ENCODE measurements at places on chromosomes 7 and 10.
A peak's percentile ranks its signal among the peaks of the same experiment; 100 is the strongest.

DNA sequence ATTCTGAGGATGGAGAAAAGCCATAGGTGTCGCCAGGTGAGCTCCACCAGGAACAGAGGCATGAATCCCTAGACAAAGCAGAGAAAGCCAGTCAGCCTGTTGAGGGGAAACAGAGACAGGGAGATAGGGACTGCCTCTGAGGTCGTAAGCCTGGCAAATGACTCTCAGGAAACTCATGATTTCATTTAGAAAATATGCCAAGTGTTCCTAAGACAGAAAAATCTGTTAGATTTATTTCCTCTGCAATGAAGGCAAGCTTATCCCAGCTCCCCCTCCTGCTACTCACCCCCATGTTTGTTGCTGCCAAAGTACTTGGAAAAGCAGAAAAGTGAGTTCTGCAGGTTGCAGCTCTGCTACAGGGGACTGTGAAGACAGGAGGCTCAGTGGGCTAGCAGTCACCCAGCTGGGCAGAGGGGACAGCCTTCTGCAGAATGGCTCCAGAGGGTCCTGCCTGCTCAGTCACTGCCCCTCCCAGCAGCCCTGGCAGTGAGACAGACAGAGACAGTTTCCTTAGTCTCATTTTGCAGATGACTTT, 184.3 kb downstream of the ADRA2A start:
- DNase-seq: no peak
- no peaks in the 10 kb centered on the region for H3K27me3 ChIP-seq
- H3K27ac ChIP-seq: no peak overlapping the region
- no peaks in the 10 kb centered on the region for H3K36me3 ChIP-seq
- H3K4me3 ChIP-seq: no peak overlapping the region

DNA sequence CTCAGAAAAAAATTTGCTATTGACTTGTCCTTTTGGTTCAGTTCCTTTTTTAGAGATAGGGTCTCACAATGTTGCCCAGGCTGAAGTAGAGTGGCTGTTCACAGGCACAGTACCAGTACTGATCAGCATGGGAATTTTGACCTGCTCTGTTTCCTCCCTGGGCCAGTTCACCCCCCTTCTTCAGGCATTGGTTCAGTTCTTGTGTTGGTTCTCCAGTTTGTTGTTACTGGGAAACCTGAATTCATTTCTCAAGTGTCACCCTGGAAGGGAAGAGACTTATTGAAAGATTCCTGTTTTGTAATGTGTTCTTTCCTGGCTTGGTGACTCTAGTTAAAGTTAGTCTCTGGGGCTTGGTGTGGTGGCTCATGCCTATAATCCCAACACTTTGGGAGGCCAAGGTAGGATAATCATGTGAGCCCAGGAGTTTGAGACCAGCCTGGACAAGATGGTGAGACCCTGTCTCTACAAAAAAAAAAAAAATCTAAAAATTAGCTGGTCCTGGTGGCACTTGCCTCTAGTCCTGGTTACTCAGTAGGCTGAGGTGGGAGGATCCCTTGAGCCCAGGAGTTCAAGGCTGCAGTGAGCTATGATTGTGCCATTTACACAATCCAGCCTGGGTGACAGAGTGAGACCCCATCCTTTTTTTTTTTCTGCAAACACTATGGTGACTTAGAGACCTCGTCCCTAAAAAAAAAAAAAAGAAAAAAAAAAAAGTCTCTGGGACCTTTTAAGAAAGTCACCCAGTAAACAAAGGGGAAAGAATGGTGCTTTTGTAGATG, 52.7 kb downstream of the CNNM2 start:
- H3K27ac ChIP-seq: no peak overlapping the region
- no peak for DNase-seq
- H3K36me3 ChIP-seq: no peaks in the 10 kb centered on the region
- H3K4me1 ChIP-seq: no peaks in the 10 kb centered on the region
- H3K27me3 ChIP-seq: no peaks in the 10 kb centered on the region

- H3K27ac ChIP-seq: no peak overlapping the region
- no peak overlapping the region for H3K4me3 ChIP-seq
- DNase-seq: no peak
- H3K27me3 ChIP-seq: no peaks in the 10 kb centered on the region
These were observed 2.2 kb downstream of the ZNF365 start for GRCh38 chr10:62376071-62377025.

DNA sequence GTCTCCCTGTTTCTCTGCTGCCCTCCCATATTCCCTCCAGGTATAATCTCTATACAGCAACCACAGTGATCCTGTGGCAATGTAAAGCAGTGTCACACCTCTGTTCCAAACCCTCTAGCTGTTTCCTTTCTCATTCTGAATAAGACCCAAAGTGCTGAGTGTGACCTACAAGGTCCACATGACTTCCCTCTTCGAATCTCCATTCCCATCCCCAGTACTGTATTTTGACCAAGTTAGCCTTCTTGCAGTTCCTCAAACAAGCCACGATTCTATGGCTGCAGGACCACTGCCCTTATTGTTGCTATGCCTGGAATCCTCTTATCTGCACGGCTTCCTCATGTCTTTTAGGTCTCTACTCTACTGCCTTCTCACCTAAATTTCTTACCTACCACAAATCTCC, 291.9 kb downstream of the DOCK4 start:
- no peaks in the 10 kb centered on the region for H3K36me3 ChIP-seq
- no peak overlapping the region for H3K4me3 ChIP-seq
- H3K27me3 ChIP-seq: no peaks in the 10 kb centered on the region
- no peak for DNase-seq
- H3K4me1 ChIP-seq: peaks cover 3% of the 10 kb centered on the region
- H3K27ac ChIP-seq: no peak overlapping the region

DNA sequence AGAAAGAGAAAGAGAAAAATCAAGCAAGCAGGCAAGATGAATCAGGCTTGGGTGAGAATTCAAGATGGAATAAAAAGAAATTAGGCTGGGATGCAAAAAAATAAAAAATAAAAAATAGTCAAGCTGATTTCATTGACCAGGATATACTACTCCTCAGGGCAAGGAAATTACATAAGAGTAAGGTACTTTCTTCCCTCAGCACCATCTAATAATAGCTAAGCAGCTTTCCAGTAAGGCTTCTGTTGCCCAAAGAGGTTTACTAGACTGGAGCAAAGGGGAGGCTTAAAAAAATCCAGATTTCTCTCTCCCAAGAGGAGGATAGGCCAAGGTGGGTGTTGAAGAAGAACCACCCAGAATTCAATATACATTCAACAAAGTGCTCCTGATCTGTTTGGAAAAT, 93.6 kb downstream of the NEURL1 start:
- no peak for DNase-seq
- H3K4me3 ChIP-seq: no peak overlapping the region
- no peaks in the 10 kb centered on the region for H3K36me3 ChIP-seq
- no peaks in the 10 kb centered on the region for H3K27me3 ChIP-seq
- H3K4me1 ChIP-seq: peaks cover 6% of the 10 kb centered on the region
- H3K27ac ChIP-seq: no peak overlapping the region

- H3K36me3 ChIP-seq: no peaks in the 10 kb centered on the region
- H3K4me1 ChIP-seq: peaks cover 13% of the 10 kb centered on the region
- H3K4me3 ChIP-seq: no peak overlapping the region
These were observed 41.5 kb downstream of the MINPP1 start for GRCh38 chr10:87546210-87546609.

DNA sequence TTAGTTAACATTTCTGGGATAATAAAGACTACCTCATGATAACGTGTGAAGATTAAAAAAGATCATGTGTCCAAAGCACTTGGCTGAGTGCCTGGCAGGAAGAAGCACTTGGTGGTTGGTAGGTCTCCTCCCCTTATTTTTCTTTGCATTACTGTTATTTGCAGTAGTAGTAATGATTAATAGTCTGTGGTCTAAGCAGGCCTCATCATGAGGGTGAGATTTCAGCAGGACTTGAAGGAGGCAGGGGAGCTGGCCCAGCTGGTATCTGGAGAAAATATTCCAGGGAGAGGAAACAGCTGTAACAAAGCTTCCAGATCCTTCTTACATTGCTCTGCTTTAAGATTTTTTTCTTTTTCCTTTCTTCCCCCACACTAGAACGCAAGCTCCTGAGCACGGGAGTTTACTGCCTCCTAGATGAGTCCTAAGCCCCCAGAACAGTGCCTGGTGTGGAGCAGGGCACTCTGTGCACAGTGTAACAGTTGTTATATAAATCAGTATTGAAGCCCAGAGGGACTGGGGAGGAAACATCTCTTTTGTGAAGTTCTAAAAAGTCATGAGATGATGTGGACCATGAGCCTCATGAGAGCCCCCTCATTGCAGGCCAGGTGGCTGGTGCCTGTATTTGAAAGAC, 31.1 kb upstream of the RHEB start:
- peak; percentile 52 for DNase-seq
- H3K36me3 ChIP-seq: no peaks in the 10 kb centered on the region
- no peaks in the 10 kb centered on the region for H3K27me3 ChIP-seq
- H3K27ac ChIP-seq: no peak overlapping the region
- peaks cover 3% of the 10 kb centered on the region for H3K4me1 ChIP-seq

GRCh38 chr7:25180946-25181345, 47.3 kb downstream of the NPVF start:
- no peak overlapping the region for H3K27ac ChIP-seq
- no peaks in the 10 kb centered on the region for H3K36me3 ChIP-seq
- no peak for DNase-seq
- peaks cover 4% of the 10 kb centered on the region for H3K4me1 ChIP-seq
- peak overlapping the region; percentile 74 for H3K4me3 ChIP-seq
- H3K27me3 ChIP-seq: no peaks in the 10 kb centered on the region

DNA sequence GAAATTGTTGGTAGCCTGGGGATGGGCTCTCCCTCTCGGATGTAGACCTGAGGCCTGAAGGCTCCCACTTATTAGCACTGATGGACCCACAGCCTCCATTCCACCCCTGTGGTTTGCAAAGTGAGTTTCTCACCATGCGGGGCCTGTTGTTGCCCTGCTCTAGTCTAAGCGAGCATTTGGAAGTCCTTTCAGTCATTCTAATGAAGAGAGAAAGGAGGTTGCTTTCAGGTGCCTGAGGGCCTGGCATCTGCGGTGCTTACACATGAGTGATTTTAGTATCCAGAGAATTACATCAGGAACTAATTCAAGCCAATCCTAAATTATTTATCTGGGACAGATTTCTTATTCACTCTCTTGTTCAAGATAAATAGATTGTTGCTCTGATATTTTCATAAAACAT, 61.6 kb downstream of the NAMPT start:
- H3K4me3 ChIP-seq: no peak overlapping the region
- no peak overlapping the region for H3K27ac ChIP-seq
- peaks cover 5% of the 10 kb centered on the region for H3K4me1 ChIP-seq
- H3K27me3 ChIP-seq: no peaks in the 10 kb centered on the region
- no peaks in the 10 kb centered on the region for H3K36me3 ChIP-seq

GRCh38 chr7:39356172-39356925, 209.9 kb upstream of the YAE1 start:
- no peak for DNase-seq
- peaks cover 3% of the 10 kb centered on the region for H3K4me1 ChIP-seq
- H3K27me3 ChIP-seq: no peaks in the 10 kb centered on the region
- no peak overlapping the region for H3K4me3 ChIP-seq
- no peak overlapping the region for H3K27ac ChIP-seq
- H3K36me3 ChIP-seq: no peaks in the 10 kb centered on the region

DNA sequence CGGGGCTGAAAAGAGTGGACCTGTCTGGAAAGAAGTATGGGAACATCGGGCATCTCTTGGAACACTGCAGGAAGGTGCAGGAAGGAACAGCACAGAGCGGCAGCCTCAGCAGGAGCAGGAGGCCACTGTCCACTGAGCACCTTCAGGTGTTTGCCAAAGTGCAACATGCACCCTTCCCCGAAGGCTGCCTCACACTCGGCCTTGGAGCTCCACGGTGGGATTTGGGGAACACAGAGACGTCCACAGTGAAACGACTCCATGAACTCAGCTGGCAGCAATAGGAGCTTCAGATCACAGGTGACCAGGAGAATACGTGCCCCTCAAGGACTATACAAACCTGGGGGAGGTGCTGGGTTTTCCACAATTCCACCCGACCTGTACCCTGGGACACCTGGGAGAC, 140.3 kb upstream of the RET start:
- no peak for DNase-seq
- no peaks in the 10 kb centered on the region for H3K36me3 ChIP-seq
- H3K4me3 ChIP-seq: no peak overlapping the region
- H3K27me3 ChIP-seq: peaks cover 19% of the 10 kb centered on the region
- no peak overlapping the region for H3K27ac ChIP-seq

GRCh38 chr7:19728716-19729115, 19.9 kb upstream of the POLR1F start:
- H3K27ac ChIP-seq: no peak overlapping the region
- DNase-seq: no peak
- H3K4me1 ChIP-seq: no peaks in the 10 kb centered on the region

DNA sequence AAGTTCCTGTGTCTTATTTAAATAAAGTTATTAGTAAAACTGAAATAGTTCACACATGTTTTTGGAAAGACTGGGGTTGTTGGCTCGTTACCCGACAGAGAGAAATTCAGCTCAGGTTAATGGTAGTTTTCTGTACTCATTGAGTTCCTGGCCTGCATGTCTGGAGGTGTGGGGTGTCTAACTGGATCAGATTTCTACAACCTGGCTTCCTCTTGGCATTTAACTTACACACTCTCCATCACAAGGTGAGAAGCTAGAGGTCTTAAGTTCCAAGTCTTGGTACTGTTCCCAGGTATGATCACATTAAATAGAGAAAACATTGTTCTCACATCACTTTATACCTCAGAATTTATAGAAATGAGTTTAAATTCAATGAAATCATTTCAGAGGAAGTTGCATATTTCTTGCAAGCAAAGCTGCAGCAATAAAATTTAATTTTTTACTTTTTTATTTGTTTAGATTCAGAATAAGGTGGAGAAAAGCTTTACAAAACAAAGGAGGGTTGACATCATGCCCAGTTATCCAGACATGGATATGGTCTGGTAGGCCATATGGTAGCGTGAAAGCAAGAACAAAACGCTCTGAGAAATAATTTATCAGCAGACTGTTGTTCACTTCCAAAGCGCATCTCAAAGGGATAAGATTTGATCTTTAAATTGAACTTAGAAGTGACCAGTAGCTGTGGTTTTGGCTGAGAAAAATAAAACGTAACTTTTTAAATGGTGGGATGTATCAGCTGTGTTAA, 120.6 kb downstream of the GLCCI1 start:
- H3K4me1 ChIP-seq: no peaks in the 10 kb centered on the region
- no peak overlapping the region for H3K4me3 ChIP-seq
- H3K27ac ChIP-seq: no peak overlapping the region
- peaks cover 19% of the 10 kb centered on the region for H3K36me3 ChIP-seq
- no peaks in the 10 kb centered on the region for H3K27me3 ChIP-seq

DNA sequence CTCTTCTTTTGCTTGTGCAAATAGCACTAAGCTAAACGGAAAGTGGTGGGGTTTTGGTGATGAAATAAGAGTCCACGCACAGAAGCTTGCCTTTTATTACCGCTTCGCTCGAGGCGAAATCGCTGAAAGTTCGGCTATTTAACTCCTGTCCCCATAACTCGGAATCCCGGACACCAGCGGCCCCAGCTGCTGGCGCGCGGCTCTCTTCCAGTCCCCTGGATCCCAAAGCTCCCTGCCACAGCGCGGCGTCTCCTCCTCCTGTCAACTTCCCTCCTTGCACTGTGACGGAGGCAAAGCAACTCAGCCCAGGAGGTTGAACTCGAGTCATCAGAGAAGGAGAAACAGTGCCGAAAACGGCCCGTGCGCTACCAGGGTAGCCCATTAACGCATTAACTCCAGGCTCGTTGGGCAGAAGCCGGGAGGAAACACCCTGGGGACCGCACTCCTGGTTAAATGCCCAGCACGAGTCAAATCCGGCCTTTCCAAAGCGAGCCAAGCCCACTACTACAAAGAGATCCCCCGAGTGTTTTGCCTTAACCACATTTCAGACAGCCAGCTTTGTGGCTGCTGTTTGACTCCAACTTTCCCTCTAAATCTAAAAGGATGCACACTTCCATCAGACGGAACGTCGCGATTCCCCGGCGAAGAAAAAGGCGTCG, 1.3 kb downstream of the SEMA3D start:
- peak overlapping the region; percentile 71 for H3K27ac ChIP-seq
- peak; percentile 80 for DNase-seq
- no peaks in the 10 kb centered on the region for H3K36me3 ChIP-seq
- H3K4me3 ChIP-seq: peak overlapping the region; percentile 36

- H3K27me3 ChIP-seq: no peaks in the 10 kb centered on the region
- no peak overlapping the region for H3K4me3 ChIP-seq
- no peaks in the 10 kb centered on the region for H3K36me3 ChIP-seq
These were observed 10.4 kb upstream of the PRKG1 start for GRCh38 chr10:51063659-51064535.

Data from upper lobe of left lung (tissue), 6 donors.